Neural crest cell (in vitro differentiated cells): ENCODE measurements at places on chromosomes 2 and 18.

DNA sequence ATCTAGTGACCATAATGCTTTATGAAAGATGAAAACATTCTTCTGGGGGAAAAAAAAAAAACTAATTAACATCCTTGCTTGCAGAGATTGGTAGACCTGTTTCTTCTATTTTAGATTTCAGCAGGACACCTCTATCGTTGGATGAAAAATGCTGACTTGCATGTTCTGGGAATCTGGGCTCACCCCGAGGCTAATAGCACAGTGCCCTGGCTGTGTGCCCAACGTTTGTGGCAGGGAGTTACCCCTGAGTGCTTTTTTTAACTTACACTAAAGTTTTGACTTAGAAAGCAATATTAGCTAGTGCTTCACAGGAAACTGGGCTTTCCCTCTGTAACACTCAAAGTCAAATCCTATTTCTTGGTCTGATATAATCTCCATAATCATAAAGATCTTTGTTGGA lies 233.2 kb downstream of the SLC8A1 start:
- DNase-seq = no peak

- peak; percentile 19 for DNase-seq
Observed at GRCh38 chr2:167331636-167332232, 443.5 kb downstream of the XIRP2 start.

- DNase-seq = no peak
Observed at GRCh38 chr2:127165539-127165935, 54.6 kb downstream of the CYP27C1 start.

GRCh38 chr2:145012806-145013205 lies 492.9 kb upstream of the ZEB2 start:
- DNase-seq = no peak

GRCh38 chr2:197613509-197613987 lies 61.8 kb downstream of the RFTN2 start:
- no peak for DNase-seq

DNA sequence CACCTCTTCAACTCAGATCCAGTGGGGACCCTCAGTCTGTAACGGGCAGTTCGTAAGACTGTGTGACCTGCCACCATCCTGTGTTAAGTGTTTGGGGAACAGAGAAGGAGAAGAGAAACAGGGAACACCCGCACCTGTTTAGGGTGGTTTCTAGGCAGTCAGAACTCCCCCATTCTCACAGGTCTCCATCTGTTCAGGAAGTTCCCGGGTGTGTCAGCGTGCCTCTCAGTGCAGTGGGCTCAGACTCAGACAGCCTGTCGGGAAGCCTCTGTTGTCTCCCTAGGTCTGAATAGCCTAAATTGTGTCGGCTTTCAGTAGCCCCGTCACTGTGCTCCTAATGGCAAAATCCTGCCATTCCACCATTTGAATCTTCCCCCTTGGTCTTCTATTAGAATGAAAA lies 256.6 kb downstream of the LOXHD1 start:
- no peak for DNase-seq

GRCh38 chr2:127535422-127535901 lies at the start of gene MYO7B:
Gene MYO7B, plus strand, starts transcription at chr2:127535683. Its CDS starts 24,040 bp downstream, at chr2:127559723.
- no peak for DNase-seq

DNA sequence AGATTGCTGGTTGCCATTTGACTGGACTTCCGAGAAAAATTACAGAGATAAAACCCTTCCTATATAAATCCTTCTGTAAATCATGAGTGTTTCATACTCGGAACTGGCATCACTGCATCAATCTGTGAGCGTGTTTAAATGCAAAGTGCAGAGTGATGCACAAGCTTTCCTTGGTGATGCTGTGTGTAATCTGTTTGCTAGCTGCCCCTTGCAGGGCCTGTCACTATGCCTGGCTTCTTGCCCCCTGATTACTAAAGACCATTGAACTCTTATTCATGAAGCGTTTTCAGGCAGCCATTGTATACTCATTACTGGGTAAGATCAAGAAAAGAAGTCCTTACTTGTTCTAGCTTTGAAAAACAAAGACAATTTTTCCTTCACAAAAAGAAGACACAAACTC lies 266.9 kb upstream of the FANCL start:
- DNase-seq = no peak

- no peak for DNase-seq
Observed at GRCh38 chr2:237520290-237520689, 33.2 kb downstream of the MLPH start.

- no peak for DNase-seq
Observed at GRCh38 chr2:190353537-190353899, 10.1 kb downstream of the INPP1 start.

DNA sequence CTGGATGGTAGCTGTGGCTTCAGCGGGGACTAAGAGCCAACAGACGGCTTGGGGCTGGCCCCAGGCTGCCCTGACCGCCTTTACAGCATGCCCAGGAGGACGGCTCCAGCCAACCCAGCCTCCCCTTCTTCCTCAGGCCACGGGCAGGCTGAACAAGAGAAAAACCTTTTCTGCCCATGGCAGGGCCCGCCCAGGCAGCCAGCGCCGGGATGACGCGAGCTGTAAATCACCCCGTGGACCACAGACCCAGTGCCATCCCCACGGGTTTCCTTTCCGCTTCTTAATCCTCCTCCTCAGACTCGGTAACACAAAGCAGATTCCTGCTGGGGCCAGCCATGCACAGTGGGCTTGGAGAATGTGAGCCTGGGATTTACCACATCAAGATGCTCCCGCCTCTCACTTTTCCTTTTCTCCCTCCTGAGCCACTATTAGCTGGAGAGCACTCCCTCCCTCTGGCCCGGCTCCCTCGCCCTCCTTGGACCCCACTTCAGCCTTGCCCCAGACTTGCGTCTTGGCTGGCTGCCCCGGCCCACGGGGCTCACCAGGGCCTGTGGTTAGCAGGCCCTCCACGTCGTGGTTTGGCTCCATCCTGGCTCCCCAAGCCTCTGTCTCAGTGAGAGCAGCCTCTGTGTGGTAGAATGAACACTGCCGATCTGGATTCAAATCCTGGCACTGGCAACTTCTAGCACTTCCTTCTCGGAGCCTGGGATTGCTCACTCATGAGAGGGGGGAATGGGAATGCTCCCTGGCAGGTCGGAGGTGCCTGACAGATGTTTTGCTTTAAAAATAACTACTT lies 31.4 kb downstream of the ATOH8 start:
- no peak for DNase-seq

DNA sequence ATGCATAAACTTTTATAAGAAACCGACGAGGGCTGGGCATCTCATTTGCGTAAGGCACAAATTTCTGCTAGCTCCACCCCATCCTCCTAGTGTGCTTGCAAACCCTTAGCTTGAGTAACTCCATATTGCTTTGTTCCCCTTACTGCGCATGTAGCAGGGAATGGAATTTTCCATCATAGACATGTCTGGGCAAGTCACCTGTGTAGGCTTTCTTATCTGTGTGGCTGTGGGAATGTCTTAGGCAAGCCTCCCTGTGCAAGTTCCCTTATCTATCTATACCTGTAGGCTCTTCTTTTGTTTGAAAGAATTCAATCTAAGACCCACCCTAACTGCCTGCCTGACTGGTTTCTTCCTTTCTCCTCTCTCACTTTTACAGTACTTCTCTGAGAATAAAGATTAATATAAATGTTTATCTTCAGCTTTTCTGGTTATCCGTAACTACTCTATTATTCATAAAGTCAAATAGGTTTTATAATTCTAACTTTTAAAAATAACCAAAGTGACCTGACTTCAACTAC lies 217.6 kb upstream of the FIGN start:
- no peak for DNase-seq

DNA sequence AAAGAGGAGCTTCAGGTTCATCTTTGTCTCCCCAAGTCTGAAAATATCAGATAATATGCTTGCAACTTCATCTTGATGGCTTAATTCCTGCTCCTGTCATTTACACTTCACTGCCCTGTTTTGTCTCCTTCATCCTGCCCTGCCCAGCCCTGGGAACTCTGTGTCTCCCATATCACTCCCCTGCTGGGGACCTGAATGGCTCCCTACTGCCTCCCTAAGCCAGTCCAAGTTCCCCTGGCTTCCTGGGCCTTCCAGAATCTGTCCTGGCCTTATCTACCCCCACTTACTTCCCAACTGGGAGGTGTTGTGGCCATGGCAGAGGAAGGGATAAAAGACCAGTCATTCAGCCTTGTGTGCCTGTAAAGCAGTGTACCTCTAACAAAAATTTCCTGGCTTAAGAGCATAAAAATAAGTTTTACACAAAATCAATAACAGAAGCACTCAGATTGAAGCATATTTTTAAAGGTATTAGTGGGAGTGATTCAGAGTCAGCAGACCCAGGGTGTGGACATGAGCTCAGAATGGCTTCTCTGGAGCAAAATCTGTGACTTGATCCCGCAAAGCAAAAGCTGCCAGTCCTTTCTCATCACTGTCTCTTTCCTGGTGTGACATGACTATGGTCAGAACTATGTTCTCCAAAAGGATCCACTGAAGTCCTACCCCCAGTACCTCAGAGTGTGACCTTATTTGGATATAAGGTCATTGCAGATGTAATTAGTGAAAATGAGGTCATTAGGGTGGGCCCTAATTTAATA lies 59.1 kb downstream of the INO80C start:
- no peak for DNase-seq

DNA sequence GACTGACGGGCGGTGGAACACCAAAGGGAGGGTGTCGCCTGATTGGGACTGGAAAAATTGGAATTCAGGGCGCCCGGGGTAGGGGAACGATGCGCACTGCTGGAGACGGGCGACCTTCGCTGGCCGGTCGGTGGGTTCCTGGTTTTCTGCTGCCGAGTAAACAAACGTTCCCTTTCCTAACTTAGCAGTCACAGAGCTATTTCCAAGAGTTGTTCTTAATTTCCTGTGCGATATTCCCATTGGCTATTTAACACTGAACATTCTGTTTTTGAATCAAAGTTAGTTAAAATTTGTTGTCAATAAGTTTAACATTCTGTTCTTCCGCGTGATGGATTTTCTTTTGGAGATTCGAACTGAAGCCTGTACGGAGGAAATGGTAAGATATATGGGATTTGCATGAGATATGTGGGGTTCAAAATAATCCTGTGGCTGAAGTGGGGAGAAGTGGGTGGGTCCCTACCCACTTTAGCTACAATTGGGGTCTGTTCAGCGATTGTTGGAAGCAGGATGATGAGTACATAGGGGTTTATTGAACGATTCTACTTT lies 862 bp downstream of the C18orf54 start:
- DNase-seq = no peak
